ENCODE measurements at places on chromosomes 13 and 19. TPM values are rescaled to one million over a fixed set of nuclear protein-coding genes. Genes with fewer than 3 reads are reported as not detected.

GRCh38 chr13:45156565-45157361 lies 36.5 kb downstream of the GTF2F2 start:
- no peak for DNase-seq

GRCh38 chr13:96728463-96728862 lies 265.8 kb downstream of the OXGR1 start:
- DNase-seq, result no peak

GRCh38 chr19:19068659-19069654 lies 5.2 kb downstream of the SLC25A42 start:
- DNase-seq, result no peak

GRCh38 chr13:34265046-34265679 lies 447.2 kb downstream of the RFC3 start:
- DNase-seq, result no peak

Gene LILRA5
- not detected for total RNA-seq
